ENCODE measurements at places on chromosomes 13 and 19.

- no peak for DNase-seq
Observed at GRCh38 chr19:10737722-10738121, 19.8 kb downstream of the DNM2 start.

- no peak for DNase-seq
Observed at GRCh38 chr13:109650861-109651260, 135.5 kb downstream of the IRS2 start.

DNA sequence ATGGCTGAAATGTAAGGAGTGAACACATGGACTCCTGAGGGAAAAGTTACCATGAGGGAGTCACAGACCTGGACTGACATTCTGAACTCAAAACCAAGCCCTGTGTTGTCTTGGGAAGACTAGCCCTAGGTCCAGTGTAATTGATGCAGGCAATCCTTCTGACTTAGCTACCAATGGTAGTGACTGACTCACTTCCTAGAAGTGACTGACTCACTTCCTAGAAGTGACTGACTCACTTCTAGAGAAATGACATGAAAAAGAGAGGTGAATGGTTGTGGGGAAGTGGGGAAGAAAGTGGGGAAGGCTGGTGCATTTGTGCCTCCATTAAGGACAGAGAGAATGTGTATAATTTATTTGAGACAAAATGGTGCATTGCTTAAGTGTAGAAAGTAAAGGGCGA, 49.9 kb downstream of the EDNRB start:
- DNase-seq: no peak

- DNase-seq: no peak
Observed at GRCh38 chr19:50803633-50804419, 13.6 kb downstream of the ACP4 start.

GRCh38 chr13:25819856-25820530, 231.8 kb downstream of the SHISA2 start:
- no peak for DNase-seq
